ENCODE measurements at places on chromosomes 7 and 10.

- no peak for DNase-seq
Measured at GRCh38 chr10:48653944-48654698, 30.6 kb upstream of the WDFY4 start.

GRCh38 chr10:52568309-52568708, 204.3 kb downstream of the MBL2 start:
- DNase-seq: no peak

DNA sequence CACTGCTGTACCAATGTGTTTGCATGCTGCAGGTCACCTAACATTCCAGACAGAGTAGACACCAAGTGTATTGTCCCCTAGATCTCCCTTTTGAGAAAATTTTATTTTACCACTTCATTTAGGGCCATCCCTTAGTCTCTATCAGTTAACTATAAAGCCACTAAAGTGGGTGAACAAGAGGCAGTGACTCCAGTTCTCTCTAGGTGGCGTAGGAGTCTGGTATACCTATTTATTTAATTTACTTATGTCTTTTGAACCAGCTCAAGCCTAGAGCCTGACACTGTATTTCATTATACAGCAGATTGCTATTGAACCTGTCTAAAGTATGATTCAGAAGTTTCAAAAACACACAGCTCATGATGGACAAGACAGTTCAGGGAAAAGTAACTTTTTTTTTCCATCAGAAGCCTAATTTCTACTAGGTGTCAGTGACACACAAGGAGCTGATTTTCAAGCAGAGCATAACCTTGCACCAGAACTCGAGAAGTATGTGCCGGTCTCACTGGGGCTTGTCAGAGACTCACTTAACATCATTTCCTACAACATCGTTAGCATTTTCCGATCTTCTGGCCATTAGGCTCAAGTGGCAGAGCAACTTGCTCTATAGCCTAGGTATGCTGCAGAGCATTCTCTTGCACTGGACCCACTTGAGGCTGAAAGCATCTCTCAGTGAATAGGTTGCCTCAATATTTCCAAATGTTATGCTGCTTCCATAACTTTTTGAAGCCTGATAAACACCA, 175.4 kb downstream of the CDC14C start:
- DNase-seq: no peak

DNA sequence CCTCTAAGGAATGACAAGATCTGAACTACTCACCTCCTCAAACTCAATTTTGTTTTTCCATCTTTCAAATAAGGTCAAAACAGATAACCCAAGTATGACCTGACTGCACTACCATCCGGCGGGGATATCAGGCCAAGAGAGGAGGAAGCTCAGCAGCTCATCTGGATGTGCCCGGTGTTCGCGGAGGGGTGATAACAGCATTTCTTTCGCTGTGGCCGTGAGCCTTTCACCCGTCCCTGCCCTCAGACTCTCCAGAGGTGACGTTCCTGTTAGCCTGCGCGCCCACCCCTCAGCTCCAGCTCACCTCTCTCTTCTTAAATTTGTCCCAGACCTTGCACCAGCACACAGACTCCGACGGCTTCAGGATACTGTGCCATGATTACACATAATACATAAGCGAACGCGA, 526 bp downstream of the ZNF248 start:
- DNase-seq: no peak

GRCh38 chr10:65346466-65346865, 1579.4 kb upstream of the LRRTM3 start:
- DNase-seq: no peak

- DNase-seq: no peak
Measured at GRCh38 chr7:126957443-126957842, 295.3 kb downstream of the GRM8 start.

DNA sequence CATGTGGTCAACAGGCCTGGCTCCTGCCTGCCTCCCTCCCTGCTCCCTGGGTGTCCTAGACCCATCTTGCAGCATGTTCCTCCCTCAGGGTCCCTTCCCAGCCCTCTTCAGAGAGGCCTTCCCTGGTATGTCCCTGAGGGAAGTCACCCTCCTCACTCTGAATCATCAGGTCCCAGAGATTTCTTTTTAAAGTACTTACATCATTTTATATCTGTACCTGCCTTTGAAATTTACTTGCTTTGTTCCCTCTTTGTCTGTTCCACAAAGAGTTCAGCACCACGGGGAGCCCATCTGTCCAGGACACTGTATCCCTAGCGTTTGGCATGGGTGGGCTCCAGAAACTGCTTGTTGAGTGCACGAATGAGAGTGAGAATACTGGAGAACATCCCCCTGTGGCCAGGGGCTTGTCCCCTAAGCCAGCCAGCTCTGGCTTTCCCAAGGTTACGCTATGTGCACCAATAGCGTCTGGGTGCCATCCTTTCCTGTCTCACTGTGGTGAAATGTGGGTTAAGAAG, 50.6 kb upstream of the IGFBP3 start:
- no peak for DNase-seq

DNA sequence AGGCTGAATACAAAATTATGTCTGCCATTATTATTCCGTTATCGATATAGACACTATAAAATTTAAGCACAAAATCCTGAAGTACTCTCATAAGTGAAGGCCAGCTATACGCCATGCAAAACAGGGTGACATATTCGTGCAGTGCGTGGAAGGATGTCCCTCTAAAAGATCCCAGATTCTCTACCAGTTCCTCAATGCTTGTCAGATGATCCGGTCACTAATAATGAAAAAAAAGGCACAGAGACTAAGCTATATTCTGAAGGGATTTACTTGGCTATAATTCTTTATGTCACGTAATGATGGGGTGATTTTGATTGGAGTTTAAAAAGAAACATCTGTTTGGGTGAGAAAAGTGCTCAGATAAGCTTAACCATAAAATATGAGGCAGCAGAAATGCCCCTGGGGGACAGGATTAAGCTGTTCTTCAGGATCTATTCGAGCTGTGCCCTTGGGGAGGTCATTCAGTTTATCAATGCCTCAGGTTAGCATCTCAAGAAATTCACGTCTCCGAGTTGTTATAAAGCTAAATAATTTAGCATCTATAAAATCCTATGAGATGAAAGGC, 229.7 kb upstream of the PITRM1 start:
- DNase-seq: no peak

GRCh38 chr7:28267012-28267411, 86.4 kb upstream of the JAZF1 start:
- no peak for DNase-seq

GRCh38 chr10:49734676-49735075, 27.4 kb downstream of the OGDHL start:
- DNase-seq: no peak

DNA sequence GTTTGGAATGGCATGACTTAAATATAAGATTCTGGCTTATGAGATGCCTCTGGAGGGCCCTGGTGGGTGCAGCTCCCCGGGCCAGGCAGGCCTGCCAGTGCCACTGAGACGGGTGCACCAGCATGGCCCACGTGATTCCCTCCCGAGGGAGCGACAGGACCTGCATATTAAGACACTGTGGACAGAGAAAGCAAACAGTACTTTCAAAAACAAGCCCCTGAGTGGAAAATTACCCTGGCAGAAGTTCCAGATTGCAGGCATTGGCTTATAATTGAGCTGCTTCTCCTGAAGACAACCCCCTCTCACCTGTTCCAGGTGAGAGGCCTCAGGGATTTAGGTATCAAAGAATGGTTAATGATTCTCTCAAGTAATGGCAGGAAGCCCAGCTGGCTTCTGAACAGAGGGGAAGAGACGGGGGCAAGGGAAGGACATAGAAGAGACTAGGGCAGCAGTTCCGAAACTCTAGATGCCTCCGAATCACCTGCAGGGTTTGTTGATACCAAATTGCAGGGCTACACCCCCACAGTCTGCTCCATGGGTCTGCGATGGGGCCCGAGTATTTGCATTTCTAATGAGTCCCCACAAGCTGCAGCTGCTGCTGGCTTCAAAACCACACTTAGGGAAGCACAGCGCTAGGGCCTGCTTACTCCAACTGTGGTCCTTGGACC, 66.0 kb upstream of the DOCK1 start:
- peak; percentile 66 for DNase-seq

DNA sequence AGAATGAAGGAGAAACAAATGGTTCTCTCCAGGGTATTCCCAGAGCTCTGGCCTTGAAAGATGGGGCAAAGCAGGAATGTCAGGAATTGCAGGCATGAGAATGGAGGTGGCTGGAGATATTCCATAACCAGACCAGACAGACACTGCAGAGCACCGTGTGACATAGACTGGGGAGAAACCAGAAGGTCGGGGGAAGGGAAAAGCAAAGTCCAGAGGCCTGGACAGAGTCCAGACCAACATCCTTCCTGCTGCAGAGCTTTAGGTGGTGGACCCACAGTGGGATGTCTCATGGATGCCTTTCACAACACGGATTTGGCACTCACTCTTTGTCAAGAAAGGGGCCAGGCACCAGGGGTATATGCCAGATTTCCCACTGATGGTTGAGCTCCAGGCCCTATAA, 177.2 kb upstream of the INHBA start:
- DNase-seq: no peak

GRCh38 chr7:112202816-112203215, 3.4 kb downstream of the DOCK4 start:
- DNase-seq: no peak

DNA sequence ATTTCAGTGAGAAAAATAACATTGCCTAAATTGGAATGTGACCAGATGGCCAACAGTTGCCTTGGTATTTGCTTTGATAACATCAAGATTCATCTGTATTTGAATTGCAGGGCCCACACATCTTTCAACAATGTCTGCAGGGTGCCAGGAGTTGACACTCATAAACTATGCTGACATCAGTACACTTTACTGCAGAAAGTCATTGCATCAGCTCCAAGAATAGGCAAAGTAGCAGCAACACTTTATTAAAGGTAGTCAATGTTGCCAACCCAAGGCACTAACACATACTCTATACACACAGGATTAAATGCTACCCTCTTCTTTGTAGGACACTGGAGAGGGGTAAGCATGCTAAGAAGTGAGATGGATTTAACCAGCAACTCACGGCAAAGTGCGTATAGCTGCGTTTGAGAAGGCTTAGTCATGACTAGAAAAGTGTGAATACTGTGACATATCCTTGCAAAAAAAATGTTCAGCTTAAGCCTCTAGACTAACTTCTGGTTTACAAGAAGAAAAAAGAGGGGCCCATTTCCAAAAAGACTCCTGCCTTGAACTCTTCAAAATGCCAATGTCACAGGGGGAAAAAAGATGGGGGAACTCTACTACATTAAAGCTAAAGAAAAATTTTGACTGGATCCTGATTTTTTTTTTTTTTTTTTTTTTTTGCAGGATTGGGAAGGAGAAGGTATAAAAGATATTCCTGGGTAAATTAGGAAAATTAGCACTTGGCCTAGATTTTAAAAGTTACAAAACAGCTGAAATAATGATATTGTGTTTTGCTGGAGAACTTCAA, 2.2 kb downstream of the BBIP1 start:
- no peak for DNase-seq

- no peak for DNase-seq
Measured at GRCh38 chr7:31204071-31204470, 136.5 kb downstream of the NEUROD6 start.

- DNase-seq: no peak
Measured at GRCh38 chr7:11753433-11753832, 78.6 kb downstream of the THSD7A start.

DNA sequence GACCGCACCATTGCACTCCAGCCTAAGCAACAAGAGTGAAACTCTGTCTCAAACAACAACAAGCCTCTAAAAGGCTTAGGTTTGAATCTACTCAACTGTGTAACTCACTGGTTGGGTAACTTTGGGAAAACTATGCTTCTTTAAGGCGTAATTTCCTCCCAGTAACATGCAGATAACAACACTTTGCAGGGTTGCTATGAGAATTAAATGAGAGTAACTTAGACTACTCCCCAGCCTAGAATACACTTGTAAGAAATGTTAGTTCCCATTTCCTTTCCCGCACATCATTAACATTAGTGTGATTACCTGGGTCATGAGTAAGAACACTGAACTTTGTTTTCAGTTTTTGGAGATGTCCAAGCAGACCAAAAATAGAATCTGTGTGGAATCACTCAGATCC, 5.4 kb upstream of the MYPN start:
- no peak for DNase-seq

- DNase-seq: peak; percentile 44
Measured at GRCh38 chr10:78472551-78472890, 438.9 kb downstream of the RPS24 start.

DNA sequence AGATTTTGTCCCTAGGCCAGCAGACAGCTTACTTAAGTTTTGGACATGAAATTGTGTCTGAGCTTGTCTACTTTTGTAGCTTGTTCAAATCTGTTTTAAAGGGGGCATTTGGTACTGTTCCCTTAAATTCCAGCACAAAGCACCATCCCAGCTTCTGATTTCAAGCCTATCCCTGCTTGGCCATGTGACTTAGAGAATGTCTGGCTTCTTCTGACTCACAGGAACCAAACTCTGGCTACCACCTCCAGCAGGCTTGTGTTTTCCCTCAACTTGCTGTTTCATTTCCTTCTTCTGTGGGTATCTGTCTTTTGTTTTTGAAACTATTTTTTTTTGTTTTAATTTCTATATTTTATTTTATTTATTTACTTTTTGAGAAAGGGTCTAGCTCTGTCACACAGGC, 97.9 kb upstream of the FZD8 start:
- DNase-seq: no peak

GRCh38 chr10:127347202-127347959, 151.0 kb upstream of the INSYN2A start:
- no peak for DNase-seq

DNA sequence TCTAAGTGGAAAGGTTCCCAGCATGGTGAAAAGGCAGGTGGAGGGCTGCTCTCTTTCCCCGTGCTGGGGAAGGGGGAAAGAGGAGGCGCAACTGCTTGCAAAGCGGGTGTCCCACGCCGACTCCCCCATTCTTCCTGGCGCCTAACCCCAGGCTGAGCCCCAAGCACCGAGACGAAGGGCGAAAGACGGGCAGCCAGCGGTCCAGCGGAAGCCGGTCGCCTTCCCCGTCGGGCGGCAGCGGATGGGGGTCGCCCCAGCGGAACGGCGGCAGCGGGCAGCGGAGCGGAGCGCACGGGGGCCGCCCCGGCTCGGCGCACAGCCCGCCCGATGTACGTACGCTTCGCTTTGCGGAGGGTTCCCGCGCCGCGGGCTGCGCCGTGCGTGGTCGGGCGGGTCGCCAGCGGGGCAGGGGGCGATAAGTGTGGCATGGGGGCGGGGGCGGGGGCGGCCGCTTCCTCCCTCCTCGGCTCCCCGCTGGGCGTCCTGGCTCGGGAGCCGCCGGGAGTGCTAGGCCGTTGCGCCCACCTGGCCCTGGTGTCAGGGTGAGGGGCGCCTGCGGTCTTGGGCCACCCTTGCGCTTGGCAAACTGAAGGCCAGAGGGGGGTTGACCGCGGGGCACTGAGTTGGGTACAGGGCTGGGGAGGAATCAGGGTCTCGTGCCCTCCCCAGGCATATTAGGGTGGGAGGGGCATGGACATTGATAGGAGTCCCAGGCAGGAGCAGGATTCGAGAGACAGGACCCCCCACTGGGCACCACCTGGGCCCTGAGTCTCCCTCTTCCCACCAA, 35.2 kb upstream of the HSPB1 start:
- no peak for DNase-seq

DNA sequence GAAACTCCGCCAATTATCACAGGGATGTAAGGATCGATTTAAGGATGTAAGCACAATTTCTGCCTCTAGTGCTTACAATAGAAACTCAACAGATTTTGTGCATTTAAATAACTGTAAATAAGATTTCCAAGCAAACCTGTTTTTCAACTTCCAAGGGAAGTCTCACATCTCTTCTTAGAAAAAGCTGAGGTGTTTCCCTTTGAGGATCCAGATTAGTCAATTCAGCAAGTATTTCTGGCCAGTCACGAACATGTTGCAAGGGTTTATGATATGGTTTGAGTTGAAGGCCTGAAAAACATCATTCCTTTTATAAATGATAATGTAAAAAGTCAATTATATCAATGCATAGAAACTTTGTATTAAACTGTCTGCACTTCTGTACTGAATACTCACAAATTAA, 23.9 kb downstream of the KRIT1 start:
- no peak for DNase-seq

- DNase-seq: no peak
Measured at GRCh38 chr10:124315591-124316270, 103.0 kb downstream of the OAT start.

Measured in frontal cortex (tissue), 4 donors.